ENCODE measurements at places on chromosomes 5 and 9.

DNA sequence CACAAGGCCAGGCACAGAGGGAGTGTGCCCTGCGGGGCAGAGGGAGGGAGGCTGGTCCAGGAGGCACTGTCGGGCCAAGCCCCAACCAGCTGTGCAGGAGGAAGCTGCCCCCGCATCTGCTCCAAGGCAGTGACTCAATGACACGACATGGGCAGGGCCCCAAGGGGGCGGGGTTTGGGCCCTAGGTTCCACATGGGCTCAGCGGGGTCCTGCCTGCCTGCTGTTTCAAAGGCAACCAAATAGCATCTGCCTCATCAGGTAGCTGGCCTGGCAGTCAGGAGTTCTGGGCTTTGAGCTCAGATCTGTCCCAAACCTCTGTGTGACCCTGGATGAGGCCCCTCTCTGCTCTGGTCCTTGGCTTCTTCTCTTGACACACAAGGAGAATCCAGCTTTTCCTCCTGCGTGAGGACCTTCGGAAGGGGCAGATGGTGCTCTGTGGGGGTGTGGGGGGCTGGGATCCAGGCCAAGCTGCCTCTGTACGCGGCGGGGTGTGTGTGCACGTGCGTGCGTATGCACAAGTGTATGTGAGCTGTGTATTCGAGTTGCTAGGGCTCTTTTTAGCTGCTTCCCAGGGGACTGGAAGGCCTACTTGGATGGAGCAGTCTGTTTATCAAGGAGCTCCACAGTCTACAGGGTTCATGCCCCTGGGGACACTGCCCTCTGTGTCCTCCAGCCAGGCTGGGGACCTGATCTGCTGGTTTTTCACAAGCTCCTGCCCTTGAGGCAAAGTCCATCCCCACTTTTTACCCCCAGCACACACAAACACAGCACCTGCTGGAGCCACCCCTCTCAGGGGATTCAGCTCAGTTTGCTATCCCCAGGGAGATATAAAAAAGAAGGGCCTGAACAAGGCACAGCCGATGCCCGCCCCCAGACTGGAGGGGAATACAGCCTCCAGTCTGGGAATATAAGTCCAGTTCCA, 138.9 kb downstream of the RGS3 start:
- DNase-seq, result no peak

GRCh38 chr5:116374434-116374852, 200.2 kb downstream of the SEMA6A start:
- no peak for DNase-seq

DNA sequence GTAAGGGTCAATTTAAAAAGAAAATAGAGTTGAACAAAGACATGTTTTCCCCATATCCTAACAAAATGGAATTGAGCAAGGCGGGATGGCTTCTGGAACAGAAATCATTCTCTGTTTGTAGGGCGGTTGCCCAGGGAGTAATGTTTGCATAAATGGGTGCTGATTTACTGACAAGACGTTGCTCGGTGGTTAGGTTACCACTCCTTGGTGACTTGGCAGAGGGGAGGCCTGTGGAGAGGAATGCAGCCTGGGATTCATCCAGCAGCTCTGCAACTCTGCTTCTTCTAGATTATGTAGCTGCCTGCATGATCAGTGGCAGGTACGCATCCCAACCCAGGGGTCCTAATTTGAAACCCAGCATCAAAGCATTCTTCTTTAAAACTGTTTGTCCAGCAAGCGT, 200.2 kb downstream of the CFAP90 start:
- no peak for DNase-seq

GRCh38 chr9:8831568-8831967, 1032.0 kb upstream of the DMAC1 start:
- DNase-seq, result no peak

GRCh38 chr5:81359108-81359507, 34.8 kb downstream of the ACOT12 start:
- DNase-seq, result no peak
